ENCODE measurements at places on chromosomes 4 and X.

DNA sequence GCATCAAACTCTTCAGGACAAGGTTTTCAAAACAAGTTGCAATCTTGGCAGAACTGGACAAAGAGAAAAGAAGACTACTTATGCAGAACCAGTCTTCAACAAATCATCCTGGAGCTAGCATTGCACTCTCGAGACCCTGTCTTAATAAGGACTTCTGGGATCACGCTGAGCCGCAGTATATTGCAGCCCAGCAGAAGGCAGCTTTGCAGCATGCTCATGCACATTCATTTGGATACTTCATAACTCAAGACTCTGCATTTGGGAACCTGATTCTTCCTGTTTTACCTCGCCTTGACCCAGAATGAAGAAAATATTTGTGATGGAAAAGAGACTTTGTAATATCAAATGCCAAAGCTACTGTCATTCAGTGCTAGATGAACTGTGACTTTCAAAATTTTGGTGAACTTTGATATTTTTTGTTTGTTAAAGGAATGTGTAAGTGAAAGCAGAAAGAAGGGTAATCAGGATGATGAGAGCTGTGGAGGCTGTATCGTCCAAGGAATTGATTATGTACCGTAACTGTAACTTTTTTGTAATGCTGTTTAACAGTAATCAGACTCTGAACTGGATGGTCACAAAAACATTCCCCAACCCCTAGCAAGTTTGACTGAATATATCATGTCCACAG, 27.2 kb downstream of the HSPA4L start:
- DNase-seq: no peak

- no peak for DNase-seq
These were observed 5.4 kb upstream of the ZXDA start for GRCh38 chrX:57915680-57916079.

DNA sequence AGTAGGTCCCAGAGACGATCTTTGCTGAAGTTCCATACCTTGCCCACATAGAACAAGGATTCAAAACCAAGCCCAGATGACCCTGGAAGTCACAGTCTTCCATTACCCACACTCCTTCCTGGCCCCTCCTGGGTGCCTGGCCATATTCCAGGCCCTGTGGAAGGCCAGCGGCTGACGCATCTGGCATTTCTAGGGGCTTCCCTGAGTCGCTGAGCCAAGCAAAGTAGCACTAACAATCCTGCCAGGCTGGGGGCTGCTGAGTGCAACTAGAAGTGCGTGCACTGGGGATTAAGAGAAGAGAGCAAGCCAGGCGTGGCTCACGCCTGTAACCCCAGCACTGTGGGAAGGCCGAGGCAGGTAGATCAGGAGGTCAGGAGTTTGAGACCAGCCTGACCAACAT, 175.2 kb upstream of the CPEB2 start:
- no peak for DNase-seq

DNA sequence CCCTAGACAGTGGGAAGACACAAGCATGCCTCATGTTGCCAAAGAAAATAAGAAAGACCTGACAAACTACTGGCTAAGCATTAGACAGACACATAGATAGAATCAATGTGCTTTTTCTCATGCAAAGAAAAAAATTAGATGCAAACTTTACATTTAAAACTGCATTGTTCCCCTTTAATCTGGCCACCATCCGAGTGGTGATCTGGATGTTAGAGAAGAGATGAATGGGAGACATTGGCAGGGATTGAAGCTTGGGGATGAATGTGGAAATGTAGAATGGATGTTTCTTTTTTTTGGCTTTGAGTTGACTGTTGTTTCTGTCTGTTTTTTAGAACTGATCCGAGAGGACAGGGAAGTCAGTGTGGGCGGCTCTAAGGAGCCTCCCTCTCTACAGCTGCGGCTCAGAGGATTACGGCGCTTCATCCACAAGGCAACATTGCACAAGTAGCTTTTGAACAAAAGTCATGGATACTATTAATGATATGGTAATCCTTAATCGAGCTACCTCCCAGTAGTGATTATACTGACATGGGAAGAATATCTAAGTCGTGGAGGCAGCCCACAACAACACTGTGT, 53.0 kb downstream of the HELT start:
- DNase-seq: no peak

- DNase-seq: no peak
These were observed 387.5 kb downstream of the PDGFC start for GRCh38 chr4:156584100-156584499.

Data from cortex of kidney (tissue), 1 donor.